ENCODE measurements at places on chromosomes 7 and 10.

DNA sequence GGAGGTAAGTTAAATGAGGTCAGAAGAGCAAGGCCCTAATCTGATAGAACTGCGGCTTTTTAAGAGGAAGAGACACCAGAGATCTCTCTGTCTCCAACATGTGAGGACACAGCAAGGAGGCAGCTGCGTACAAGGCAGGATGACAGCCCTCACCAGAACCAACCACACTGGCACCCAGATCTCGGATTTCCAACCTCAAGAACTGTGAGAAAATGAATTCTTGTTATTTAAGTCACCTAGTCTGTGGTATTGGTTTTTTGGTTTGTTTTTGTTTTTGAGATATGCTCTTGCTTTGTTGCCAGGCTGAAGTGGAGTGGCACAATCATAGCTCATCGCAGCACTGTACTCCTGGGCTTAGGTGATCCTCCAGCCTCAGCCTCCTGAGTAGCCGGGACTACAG is 127.2 kb downstream of the DLG5 start:
- DNase-seq, result no peak

DNA sequence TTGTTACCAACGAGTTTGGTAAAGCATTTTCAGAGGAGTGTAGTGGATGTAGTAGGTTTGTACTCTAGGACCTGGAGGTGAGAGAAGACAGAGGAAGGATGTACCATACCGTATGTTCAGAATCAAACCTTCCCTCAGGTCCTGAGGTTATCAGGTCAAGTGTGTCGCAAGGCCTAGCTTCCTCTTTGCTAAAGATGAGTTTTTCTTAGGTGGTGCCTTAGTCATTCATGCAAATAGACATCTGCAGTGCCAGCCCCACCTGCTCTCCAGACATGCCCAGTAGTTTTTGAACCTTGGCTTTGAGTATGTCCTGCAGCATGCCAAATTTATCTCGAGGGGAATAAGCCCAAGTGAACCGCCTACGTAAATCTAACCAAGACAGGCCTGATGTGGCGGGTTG is 71.3 kb downstream of the HDAC9 start:
- no peak for DNase-seq

DNA sequence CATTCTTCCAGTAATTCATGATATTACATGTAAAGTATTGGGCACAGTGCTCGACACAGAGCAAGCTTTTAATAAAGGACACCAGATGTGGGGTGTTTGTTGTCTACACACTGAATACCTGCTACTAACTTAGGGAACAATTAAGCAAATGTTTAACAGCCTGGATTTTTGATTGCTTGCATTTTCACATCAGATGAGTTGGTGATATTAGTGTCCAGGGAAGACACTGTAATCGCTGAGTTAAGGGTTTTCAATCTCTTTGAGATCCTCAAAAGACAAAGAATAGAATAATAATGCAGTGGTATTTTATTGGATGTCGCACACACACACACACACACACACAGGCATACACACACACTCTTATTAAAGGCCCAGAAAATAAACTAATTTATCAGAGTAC is 79.1 kb downstream of the VIM start:
- DNase-seq, result no peak

DNA sequence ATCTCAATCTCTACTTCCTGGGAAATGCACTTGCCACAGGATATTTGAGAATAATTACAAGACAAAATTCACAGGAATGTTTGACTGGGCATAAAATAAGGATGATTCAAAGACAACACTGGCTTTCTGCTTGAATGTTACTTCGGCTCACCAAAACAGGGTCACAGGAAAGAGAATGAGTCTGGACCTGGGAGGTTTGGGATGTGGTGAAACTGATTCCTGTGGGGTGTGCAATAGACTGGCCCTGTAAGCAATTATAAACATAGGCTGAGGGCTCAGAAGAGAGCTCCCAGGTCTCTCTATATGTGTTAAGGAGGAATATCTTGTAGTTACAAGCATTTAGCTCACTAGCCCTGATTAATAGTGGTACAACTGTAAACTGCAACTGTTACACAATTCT is 613.9 kb upstream of the CELF2 start:
- no peak for DNase-seq

- no peak for DNase-seq
These were observed 67.9 kb downstream of the OAT start for GRCh38 chr10:124350806-124351205.

DNA sequence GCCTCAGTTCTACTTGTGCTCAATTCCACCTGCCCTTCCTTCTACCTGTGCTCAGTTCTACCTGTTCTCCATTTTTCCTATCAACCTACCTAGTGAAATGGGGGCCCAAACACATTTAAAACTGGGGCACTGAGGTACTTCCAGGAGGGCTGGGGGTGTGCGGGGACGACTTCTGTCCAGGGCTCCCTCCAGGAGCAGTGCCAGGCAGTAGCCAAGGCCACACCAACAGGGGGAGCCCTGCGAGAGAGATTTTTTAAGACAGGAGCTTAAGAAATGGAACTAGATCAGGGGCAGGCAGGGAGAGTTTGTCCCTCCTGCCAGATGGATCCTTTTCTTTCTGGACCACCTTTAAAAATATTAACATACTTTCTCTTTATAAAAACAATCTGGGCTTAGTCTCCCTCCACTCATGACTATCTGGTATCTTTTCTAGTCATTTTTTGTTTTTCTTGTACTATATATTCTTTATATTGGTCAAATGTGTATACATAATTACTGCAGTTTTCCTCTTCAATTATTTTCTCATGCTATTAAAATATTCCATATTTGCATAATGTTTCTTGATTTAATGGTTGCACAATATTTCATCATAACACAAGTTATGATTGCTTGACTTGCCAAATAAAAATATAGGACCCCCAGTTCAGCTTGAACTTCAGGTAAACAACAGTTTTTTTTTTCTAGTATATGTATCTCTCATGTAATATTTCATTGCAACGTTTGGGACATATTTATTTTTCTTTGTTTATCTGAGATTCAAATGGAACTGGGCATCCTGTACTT is 47.3 kb upstream of the INSYN2A start:
- DNase-seq, result no peak

DNA sequence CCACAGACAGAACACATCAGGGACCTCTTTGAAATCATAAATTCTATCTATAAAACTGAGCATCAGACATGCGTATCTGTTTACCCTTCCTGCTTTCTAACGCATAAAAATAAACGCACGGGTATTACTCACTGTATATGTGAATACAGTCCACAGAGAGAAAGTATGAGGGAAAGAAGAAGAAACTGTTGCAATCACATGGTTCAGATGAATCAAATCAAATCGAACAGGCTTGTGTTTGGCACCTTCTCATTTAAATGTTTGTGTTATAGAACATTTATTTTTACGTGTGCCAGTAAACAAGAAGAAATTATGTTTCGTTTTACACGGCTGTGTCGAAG is 322.0 kb downstream of the FRMD4A start:
- DNase-seq, result no peak

DNA sequence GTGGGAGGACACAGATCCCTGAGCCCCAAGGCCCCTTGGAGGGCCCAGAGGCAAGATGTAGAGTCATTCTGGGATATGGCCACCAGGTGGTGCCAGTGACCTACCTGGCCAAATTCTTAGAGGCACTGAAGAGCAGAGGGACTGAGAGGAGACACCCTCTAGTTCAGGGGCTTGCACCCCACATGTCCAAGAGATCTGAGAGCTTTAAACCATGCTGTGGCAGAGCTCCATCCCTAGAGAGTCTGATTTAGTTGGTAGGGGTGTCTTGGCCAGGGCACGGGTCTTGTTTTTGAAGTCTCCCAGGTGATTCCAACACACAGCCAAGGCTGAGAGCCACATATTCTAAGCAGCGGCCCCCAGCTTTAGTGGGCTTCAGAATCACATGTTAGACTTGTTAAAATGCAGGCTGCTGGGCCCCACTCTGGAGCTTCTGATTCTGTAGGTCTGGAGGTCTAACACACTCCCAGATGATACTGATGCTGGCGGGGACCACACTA is 52.5 kb downstream of the PRF1 start:
- DNase-seq, result no peak

DNA sequence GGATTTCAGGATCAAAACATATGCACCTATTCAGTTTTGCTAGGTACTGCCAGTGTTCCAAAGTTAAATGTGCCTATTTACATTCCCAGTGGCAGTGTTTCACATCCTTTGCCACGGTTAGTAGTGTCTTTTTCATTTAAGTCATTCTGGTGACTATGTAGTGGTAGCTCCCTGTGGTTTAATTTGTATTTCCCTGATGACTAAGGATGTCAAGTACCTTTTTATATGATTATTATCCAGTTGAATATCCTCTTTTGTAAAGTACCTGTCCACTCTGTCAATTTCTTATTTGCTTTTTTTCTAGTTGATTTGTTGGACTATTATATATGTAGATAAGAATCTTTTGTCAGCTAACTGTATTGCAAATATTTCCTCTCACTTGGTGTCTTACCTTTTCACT is 45.1 kb downstream of the TMEM60 start:
- DNase-seq, result no peak

GRCh38 chr7:39617005-39617404 is 6.4 kb upstream of the RALA start:
- DNase-seq, result no peak

- no peak for DNase-seq
These were observed 44.2 kb downstream of the TSPAN12 start for GRCh38 chr7:120813546-120814252.

DNA sequence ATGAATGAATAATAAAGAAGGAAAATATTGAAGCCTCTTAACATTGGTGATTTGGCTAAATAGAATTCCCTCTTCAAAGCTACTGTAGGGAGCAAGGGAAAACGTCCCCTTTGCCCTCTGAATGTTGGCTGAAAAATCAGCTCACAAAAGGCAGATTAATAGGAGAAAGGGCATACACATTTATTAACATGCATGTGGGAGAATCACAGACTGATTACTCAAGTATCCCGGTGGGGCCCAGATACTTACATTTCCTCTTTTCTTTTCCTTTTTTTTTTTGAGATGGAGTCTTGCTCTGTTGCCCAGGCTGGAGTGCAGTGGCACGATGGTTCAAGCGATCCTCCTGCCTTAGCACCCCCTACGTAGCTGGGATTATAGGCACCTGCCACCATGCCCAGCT is 68.5 kb downstream of the HK1 start:
- no peak for DNase-seq

- no peak for DNase-seq
These were observed 66.1 kb downstream of the MDFIC start for GRCh38 chr7:114988026-114988425.

GRCh38 chr7:30225863-30226613 is 58.4 kb upstream of the ZNRF2 start:
- peak; percentile 7 for DNase-seq

DNA sequence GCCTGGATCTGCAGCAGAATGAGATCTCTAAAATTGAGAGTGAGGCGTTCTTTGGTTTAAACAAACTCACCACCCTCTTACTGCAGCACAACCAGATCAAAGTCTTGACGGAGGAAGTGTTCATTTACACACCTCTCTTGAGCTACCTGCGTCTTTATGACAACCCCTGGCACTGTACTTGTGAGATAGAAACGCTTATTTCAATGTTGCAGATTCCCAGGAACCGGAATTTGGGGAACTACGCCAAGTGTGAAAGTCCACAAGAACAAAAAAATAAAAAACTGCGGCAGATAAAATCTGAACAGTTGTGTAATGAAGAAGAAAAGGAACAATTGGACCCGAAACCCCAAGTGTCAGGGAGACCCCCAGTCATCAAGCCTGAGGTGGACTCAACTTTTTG is 21.4 kb downstream of the LRRC17 start:
- no peak for DNase-seq

GRCh38 chr10:33917069-33917780 is 582.8 kb upstream of the NRP1 start:
- no peak for DNase-seq

DNA sequence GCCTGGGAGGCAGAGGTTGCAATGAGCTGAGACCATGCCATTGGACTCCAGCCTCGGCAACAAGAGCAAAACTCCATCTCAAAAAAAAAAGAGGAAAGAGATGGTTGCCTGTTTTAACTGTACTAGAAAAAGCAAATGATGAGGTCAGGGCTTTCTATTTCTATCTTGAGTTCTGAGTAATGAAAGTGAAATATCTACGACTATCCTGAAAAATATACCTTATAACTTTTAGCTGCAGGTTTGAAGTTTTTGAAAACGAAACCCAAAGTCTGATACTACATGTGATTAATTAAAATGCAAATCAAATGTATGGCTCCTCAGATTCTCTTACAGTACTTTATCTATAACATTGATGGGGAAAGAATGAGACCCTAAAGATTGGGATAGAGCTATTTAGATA is 636.2 kb upstream of the LRRN3 start:
- DNase-seq, result no peak

DNA sequence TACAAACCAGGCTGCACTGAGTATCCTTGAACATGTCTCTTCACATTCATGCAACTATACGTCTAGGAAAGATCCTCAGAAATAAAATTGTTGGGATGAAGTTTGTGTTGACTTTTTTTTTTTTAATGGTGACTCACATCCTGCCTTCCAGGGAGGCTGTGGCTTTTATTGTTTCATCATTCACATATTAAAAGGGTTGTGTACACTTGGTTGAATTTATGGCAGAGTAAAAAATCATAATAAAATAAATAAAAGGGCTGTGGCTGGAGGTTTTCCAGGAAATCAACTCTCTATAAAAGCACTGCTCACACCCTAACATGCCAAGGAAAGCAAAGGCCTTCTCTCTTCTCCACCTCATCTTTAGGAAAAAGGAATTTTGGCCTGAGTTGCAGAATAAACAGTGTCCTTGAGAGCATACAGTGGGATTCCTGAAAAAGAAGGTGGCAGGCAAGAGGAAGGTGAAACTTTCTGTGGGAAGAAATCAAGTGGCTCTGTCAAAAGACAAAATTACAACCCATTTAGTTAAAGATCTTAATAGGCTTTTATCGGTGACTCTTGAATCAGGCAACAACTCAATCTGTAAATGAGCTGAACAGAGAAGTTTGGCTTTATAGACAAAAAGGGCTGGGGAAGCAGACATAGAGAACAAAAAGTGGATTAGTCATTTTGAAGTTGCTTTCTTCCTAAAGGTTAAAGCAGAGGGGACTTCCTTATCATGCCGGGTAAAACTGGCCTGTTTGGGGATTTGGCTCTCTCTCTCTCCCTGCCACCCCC is 41.6 kb upstream of the FHIP2A start:
- no peak for DNase-seq

- no peak for DNase-seq
These were observed 73.8 kb downstream of the LANCL2 start for GRCh38 chr7:55438757-55439525.

GRCh38 chr10:19946791-19947190 is 130.6 kb downstream of the PLXDC2 start:
- DNase-seq, result no peak

DNA sequence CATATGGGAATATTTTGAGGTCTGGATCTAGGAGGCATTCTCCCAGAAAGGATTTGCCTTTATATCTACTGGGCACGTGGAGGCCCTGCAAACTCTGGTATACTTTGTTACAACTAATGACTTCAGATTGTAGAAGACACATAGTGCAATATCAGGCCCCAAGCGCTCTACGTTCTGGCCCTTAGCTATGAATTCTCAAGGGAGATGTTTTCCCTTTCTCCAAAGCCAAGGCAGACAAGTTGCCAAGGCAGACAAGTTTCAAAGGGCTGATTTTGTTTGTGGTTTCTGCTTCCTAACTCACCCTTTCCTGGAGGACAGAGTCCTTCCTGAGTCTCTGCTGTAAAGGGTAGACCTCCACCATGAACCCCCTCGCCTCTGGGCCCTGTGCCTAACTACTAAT is 99.4 kb upstream of the CTTNBP2 start:
- no peak for DNase-seq
